ENCODE measurements at places on chromosomes 1 and 21.

DNA sequence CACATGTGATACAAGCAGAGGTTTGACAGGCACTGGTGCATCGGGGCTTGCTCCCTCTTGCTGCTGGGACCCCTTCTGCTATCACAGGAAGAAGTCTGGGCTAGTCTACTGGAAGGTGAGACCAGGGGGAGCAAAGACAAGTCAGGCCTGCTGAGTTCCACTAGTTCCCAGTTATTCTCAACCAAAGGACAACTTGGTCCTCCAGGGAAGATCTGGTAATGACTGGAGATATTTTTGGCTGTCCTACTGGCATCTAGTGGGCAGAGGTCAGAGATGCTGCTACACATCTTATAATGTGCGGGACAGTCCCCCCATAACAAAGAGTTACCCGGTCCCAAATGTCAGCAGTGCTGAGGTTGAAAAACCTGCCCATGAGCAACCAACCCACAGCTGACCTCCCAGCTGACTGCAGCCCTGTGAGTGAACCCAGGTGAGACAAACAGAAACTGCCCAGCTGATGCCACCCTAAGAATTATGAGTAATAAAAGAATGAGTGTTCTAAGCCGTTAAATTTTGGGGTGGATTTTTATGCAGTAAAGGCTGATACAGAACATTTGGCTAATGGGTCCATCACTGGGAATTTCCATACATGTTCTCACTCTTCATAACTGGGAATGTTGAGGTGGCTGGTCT lies 71.6 kb downstream of the NENF start:
- no peak for DNase-seq

GRCh38 chr1:43339584-43340232 lies 2.1 kb downstream of the MPL start:
- no peak for DNase-seq

DNA sequence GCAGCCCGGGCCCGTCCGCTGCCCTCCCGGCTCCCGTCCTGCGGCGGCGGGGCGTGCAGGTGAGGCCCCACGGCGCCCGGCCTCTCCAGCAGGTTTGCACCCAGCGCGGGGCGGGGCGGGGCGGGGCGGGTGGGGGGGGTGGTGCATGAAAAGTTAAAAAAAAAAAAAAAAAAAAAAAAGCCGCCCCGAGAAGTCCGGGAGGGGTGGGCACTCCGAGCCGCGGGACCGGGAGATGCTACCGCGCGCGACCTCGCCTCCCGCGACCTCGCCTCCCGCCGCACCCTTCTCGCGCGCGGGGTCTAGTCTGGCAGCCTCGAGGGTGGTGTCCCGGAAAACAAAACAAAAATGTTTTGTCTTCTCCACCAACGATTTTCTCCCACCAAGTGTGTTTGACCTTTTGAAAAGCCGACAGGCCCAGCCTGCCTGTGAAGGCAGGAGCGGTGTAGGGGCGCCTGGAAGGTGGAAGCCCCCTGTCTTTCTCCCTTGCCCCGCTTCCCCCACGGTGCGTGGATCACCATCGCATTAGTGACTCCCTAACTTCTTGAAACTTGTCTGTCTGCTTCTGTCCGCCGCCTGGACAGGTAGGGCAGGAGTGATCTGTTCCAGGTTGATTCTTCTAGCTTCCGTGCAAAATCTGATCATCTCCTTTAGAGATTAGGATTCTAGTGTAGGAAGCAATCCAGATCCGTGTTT lies 569 bp downstream of the RCAN3 start:
- no peak for DNase-seq

DNA sequence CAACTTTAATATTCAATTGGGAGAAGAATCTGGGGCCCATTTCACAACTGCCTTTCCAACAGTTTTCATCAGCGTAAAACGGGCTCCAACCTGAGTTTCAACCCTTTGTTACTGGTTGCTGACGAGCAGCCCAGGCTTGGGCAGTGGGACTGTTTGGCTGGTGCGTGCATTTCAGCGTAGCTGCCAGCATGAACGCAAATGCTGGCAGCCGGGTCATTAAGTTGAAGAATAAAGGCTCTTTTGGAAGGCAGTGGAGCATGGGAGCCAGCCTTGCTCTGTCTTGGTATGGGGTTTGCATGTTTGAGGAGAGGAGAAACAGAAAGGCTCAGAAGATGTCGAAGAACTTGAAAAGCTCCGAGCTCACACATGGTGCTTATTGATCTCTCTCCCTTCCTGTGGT lies 40.7 kb downstream of the WDR3 start:
- DNase-seq: no peak

DNA sequence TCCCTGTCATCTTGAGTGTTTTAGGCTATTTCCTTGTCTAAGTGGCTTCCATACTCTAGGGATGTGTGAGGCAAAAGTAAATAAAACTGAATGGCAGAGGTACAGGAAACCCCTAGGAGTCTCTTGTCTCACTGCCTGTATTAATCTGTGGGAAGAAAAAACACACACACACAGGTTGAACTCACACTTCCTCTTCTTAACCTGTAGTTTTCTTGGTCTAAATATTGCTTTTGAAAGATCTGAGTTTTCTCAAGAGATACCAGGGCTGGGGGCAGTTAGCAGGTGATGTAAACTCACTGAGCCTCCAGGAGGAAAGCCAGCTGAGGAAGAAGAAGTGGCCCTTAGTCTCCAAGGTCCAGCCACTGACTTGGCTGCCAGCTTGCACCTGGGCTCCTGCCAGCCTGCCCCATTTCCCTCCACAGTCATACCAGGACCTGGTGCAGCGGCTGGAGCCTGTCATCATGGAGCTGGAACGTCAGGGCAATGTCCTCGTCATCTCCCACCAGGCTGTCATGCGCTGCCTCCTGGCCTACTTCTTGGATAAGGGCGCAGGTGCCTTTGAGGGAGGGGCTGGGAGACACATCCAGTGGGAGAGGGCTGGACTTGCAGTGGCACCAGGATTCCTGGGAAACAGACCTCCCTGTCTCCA lies 16.9 kb downstream of the PFKFB2 start:
- no peak for DNase-seq

DNA sequence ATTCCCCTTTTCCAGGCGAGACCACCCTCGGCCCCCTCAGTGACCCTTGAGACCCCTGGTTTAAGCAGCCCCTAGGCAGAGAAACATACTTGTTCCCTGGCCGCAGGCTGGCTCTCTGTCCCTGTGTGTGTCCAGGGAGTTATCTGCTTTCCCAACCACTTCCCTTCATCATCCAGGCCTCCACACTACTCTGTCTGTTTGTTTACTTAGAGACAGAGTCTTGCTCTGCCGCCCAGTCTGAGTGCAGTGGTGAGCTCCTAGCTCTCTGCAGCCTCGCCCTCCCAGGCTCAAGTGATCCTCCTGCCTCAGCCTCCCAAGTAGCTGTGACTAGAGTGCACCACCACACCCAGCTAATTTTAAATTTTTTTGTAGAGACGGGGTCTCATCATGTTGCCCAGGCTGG lies 5.8 kb upstream of the VWA1 start:
- DNase-seq: no peak

- no peak for DNase-seq
Observed at GRCh38 chr1:30476911-30477459, 246.4 kb downstream of the MATN1 start.

DNA sequence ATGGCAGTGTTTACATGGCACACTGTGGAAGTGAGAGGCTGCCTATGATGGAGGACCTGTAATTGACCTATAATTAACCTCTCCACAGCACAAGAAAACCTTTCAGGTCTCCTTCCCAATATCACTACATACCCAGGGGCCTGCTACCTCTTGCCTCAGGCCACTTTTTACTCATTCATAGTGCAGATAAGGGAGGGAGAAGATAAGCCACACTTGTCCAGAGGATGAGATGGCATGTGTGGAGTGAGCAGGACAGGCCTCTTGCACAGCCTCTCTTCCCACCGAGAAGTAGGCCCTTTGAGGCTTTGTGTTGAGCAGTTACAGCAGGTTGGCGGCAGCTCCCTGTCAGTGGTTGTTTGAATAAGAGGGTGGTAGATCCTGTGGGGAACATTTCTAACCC lies 31.1 kb upstream of the IKBKE start:
- DNase-seq: no peak

- DNase-seq: no peak
Observed at GRCh38 chr21:42105476-42106315, 34.6 kb downstream of the UMODL1 start.

- DNase-seq: no peak
Observed at GRCh38 chr1:245031041-245031440, 123.7 kb upstream of the KIF26B start.

DNA sequence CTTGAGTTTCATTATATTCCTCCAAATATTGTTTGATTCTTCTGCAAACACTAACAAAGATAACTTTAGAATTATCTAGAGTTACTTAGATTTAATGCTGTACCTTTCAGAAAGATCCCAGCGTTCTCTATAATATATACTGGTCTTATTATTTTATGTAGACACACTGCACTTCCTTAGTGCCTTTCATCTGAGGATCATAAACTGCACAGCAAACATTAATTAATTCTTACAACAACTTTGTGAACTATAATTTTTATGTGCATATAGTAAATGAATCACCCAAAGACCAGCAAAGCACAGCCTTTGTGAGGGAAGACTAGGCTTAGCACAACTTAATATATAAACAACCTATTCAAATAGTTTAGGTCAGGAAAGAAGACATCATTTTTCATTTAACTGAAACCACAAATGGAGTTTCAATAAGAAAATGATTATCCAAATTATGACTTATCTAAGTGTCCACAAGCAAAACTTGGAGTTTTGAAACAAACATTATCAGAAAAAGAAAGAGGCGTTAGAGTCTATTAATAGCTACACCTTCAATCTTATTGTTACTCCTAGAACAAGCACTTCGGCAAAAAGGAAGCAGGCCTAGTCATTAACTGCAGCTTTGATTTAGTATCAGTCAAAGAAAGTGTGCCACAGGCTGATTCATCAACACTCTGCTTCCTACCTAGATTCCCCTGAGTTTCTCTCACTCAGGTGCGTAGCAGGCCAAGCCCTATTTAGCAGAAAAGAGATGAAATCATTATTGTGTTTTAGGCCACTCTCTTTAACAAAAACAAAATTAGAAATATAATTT lies 22.5 kb upstream of the RC3H1 start:
- DNase-seq: no peak

DNA sequence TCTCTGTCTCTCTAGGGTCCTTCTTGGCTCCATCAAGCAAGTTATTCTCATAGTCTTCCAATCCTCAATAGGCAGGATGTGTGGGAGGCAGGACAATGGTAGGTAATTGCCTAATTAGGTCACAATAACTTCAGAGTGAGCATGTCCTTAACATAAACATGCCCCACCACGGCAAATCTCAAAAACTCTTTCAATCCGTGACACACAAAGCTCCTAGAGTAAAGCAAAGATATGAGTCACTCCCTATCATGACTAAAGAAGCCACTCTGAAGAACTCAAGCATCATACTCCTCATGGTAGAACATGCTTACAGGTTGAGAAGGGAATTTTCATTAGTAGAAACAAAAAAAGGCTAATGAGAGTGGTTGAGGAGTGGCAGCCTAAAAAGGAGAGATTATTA lies 4.9 kb downstream of the HAO2 start:
- DNase-seq: no peak

GRCh38 chr1:65717815-65718454 lies 74.8 kb upstream of the PDE4B start:
- DNase-seq: no peak

DNA sequence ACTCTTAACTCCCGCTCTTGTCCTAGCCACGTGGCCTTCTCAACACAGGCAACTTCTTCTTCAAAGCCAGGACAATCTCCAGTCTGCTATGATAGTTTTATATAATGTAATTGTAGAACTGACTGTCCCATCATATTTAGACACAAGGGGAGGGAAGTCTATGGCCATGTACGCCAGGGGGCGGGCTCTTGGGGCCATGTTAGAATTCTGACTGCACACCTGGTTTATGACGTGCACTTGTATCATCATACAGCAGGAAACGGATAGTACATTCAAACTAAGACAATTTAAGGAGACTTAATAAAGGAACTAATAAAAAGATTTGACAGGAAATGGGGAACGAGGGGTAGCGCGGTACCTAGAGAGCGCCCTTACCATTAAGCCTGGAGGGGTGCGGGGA lies 21.5 kb downstream of the DMRTB1 start:
- no peak for DNase-seq

DNA sequence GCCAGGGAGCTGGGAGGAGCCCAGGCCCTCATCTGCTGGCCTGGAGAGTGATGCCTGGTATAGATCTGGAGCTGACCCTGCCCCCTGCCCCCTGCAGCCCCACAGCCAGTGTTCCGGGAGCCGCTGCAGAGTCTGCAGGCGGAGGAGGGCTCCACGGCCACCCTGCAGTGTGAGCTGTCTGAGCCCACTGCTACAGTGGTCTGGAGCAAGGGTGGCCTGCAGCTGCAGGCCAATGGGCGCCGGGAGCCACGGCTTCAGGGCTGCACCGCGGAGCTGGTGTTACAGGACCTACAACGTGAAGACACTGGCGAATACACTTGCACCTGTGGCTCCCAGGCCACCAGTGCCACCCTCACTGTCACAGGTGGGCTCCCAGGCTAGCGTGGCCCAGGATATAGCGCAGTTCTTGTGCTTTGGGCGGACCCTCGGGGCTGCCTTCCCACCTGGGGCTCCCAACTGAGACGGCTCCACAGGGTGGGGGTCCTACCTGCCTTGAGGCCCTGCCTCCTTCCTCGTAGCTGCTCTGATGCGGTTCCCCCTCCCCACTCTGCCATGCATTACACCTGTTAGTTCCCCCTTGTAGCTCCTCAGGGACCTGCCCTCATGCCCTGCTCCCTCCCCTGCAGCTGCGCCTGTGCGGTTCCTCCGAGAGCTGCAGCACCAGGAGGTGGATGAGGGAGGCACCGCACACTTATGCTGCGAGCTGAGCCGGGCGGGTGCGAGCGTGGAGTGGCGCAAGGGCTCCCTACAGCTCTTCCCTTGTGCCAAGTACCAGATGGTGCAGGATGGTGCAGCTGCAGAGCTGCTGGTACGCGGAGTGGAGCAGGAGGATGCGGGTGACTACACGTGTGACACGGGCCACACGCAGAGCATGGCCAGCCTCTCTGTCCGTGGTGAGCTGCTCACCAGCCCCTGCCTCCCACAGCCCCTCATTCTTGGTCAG lies 98.7 kb downstream of the OBSCN start:
- no peak for DNase-seq

- no peak for DNase-seq
Observed at GRCh38 chr1:41327383-41327999, 33.7 kb upstream of the FOXO6 start.

GRCh38 chr1:17400725-17401341 lies 28.8 kb downstream of the PADI6 start:
- DNase-seq: no peak

GRCh38 chr1:242641461-242641860 lies 117.0 kb upstream of the PLD5 start:
- DNase-seq: no peak

DNA sequence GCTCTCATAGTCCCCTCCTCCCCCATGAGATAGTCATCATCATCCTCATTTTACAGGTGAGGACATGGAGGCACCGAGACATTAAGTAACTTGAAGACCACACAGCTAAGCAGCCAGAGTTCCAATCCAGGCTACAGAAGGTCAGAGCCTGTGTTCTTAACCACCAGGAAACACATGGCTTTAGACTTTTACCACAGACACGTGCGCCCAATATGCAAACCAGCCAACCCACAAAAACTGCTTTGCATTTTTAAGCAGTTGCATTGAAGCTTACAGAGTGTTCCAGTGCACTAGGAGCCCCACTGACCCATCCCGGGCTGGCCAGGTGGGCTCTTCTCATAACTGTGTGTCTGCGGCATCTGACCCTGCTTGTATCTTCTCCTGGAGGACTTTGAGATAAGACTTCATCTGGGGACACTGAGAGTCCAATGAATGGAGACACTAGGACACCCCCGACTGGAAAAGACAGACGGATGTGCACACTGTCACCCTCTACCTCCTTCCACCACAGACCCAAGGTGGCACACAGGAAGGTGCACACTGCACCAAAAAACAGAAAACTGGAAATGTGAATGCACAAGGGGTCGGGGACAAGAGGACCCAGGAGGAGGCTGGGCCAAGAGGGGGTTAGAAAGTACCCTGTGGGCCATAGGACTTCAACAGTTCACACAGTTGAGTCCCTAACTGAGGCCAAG lies 56.4 kb downstream of the ETS2 start:
- no peak for DNase-seq

Data from esophagus squamous epithelium (tissue), 5 donors.